Adipocyte (in vitro differentiated cells): ENCODE measurements at places on chromosomes 5 and 9.
A peak's percentile ranks its signal among the peaks of the same experiment; 100 is the strongest.

GRCh38 chr5:67897431-67897830, 318.1 kb upstream of the PIK3R1 start:
- DNase-seq = peak; percentile 70

DNA sequence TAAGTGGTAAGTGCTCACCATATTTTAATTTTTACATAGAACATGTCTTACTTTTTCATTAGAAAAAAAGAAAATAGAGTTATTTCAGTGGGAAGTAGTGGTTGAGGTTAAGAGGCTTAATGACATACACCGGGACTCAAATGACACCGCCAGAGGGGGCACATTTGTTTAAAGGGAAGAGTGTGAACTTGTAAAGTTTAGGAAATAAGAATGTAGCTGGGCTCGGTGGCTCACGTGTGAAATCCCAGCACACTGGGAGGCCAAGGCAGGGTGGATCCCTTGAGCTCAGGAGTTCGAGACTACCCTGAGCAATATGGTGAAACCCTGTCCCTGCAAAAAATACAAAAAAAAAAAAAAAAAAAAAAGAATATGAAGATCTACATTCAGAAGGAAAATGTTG, 43.4 kb upstream of the TNFAIP8 start:
- DNase-seq = no peak

DNA sequence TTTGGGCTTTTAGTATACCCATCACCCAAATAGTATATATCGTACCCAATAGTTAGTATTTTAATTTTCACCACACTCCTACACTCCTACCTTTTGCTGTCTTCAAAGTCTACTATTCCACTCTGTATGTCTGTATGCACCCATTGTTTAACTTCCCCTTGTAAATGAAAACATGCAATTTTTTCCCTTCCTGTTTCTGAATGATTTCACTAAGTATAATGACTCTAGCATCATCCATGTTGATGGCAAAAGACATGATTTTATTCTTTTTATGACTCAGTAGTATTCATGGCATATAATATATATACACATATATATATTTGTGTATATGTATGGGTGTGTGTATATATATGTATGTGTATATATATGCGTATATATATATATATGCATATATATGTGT, 63.1 kb upstream of the FAM174A start:
- DNase-seq = no peak

DNA sequence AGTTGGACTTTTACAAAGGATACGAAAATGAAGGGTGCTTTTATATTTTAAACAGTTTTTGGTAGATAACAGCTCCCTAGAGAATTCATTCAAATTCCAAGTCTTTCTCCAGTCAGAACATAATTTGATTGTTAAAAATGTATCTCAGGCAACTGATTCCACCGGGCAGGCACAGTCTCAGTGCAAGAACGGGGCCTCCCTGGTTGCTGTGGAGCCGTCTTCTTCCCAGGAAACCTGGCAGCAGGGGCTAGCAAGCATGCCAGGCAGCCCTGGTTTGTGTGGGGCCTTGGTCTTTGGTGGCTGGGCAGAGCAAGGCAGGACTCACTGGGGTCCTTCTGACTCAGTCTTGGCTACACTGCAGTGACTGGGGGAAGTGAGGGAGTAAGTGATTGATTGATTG, 143.5 kb downstream of the NXNL2 start:
- DNase-seq = no peak

DNA sequence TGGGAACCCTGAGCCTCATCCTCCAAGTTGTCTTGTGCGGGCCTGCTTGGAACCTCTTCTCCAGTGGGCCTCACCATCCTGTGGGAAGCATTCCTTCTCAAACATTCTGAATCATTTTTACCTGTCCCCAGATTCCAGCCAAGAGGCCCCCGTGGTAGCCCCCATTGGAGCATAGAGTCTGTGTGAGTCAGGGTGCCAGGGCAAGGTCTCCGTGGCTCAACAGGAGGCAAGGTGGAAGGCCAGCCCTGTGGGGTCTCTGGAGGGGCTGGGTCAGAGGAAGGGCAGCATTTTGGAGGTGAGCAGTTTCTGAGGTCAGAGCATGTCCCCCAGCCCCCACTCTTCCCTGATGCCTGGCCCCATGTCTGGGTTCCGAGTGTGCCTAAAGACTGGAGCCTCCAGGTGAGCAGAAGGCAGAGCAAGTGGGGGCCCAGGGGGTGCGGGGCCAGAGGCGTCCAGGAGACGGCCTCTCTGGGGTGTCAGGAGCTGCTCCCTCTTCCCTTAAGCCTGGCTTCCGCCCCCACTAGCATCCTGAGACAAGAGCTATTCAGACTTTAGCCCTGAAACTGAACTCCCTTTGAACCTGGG, 2.1 kb downstream of the CACNA1B start:
- DNase-seq = no peak

GRCh38 chr9:128771094-128771721, 519 bp downstream of the ZER1 start:
- DNase-seq = peak; percentile 57

DNA sequence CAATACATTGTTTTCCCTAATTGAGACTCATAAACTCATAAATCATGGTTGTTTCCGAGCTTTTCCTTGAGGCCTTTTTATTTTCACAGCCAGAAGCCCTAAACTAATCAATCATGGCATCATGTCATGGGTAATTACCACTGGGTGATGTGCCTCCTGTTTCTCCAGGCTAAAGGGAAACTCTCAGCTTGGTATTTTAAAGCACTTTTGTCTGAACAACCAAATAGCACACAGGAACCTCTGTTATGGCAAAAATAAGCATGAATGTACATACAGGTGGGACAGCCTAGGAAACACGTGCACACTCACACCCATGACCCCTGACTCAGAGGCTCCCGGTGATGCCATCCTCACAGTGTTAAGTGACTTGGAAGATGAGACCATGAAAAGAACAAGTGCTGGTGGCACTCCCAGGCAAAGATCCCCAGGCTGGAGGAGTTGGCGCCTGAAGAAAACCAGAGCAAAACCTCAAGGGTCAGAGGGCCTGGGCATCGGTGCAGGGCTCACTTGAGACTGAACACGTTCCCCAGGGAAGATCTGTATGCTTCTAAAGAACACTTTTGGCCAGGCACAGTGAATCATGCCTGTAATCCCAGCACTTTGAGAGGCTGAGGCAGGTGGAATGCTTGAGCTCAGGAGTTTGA, 154.3 kb downstream of the ROR2 start:
- peak; percentile 11 for DNase-seq

DNA sequence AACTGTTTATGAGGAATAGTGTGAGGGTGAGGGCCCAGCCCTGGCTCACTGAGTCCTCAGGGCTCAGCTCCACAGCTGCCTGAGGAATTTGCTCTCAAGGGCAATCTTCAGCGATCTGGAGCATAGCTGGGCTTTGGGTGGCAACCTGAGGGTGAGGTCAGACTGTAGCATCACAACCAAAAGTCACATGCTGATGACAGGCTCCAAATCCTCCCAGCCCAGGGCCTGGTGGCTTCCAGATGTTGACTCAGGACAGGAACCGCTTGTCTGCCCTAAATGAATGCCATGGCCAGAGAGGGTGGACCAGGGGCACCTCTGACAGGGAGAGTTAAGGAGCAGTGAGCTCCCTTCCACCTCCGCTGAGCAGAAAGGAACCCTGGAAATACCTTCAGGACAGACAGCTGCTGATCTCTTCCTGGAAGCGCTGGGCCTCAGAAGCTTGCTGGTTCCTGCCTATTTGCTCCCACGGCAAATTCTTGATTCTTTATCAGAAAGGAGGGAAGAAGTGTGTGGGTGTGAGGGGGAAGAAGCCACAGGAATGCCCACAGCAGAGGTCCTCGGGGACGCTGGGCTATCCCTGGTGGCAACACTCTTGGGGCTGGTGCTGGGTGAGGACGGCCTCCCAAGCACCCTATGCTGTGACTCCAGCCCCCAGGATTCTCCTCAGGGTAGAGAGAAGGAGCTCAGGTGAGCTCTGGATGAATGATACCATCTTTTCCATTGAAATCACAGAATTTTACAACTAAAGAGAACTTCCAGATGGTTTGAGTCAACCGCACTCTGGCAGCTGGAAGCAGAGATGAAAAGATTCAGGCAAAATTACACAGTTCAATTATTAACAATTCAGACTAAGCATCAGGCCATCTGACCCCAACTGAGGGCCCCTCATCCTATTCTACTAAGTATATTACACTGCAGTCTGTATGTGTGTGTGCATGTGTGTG, 13.8 kb upstream of the CTSL start:
- peak; percentile 83 for DNase-seq

DNA sequence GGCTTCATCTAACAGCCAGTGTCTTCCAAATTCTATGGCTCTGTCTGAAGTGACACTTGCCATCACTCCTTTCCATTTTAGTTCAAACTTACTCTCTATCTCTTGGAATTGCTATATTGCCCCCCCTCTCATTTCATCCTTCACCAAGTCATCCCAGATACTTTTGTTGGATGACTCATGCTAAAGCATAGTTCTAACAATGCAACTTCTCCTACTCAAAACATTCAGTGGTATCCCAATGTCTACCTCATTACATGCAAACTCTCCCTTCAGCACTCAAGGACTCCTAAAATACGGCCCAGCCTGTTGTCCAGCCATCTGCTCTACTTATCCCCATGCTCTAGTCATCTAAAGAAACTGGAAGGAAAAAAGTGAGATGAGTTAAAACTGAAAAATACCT, 171.6 kb downstream of the RASEF start:
- no peak for DNase-seq

DNA sequence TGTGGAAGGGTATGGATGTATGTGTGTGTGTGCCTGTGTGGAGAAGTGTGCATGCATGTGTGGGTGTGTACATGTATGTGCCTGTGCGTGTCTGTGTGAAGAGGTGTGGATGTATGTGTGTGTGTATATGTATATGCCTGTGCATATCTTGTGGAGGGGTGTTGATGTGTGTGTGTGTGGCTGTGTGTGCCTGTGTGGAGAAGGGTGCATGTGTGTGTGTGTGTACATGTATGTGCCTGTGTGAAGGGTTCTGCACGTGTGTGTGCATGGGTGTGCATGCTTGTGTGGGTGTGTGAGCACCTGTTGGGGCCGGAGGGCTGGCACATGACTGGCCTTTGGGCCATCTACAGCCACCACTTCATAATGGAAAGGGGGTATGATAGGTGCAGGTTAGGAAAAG, 291.4 kb downstream of the IRX2 start:
- DNase-seq = no peak

GRCh38 chr5:111792471-111793058, 35.6 kb upstream of the NREP start:
- DNase-seq = no peak

- no peak for DNase-seq
Measured at GRCh38 chr9:1875251-1875851, 139.8 kb upstream of the SMARCA2 start.

GRCh38 chr5:149791881-149792280, 61.8 kb downstream of the PPARGC1B start:
- DNase-seq = no peak

- DNase-seq = no peak
Measured at GRCh38 chr5:10301842-10302610, 5.7 kb downstream of the CMBL start.

- DNase-seq = no peak
Measured at GRCh38 chr5:131959906-131960305, 14.4 kb upstream of the MEIKIN start.

DNA sequence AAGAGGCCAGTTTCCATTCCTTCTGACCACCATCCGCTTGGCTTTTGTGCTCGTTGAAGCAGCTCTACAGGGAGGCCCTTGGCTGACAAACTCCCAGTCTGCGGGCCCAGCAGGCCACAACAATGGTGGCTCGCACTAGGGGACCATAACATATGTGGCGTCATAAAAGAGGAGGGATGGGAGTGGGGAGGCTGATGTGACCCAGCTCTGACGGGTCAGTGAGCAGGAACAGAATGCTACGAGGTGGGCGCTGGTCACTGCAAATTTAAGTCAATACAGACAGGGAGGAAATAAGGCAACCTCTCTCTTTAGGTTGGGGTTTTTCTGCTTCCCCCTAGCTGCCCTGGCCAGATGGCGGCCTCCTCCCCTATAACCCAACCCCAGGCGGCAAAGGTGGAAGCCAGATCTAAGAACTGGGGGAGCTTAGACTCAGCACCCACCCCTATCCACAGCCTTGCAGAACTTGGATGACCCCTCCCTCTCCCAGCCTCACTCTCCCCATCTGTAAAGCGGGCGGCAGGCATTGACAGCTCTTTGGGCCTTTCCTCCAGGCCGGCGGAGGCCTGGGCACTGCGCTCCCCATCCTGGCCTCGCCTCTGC, 778 bp downstream of the FRRS1L start:
- no peak for DNase-seq

DNA sequence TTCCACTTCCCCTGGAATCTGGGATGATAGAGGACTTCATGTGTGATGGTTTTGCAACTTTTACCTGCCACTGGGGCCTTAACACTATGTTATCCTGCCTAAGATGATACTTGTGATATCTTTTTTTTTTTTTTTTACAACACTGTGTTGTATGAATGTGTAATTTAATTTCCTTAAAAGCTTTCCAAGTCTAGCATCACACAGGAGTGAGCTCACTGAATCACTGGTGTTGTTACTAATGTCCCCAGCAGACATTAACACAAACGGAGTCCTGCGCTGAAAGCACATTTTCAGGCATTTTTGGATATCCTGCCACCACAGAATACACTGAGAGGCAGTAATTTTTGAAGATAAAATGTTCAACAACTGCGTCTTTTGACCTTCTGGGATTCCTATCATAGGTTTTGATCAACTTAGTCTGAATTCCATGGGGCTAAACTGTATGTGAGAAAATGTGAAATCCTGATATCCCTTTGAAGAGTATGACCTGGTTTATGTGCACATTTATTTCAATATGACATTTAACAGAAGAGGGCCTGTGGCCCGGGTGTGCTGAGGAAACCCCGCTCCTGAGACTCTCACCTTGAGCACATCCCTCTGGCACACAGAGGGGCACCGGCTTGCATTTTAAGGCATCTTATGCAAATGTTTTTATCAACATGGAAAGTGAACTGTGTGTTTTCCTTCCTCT, 118.0 kb downstream of the FSTL4 start:
- DNase-seq = no peak

DNA sequence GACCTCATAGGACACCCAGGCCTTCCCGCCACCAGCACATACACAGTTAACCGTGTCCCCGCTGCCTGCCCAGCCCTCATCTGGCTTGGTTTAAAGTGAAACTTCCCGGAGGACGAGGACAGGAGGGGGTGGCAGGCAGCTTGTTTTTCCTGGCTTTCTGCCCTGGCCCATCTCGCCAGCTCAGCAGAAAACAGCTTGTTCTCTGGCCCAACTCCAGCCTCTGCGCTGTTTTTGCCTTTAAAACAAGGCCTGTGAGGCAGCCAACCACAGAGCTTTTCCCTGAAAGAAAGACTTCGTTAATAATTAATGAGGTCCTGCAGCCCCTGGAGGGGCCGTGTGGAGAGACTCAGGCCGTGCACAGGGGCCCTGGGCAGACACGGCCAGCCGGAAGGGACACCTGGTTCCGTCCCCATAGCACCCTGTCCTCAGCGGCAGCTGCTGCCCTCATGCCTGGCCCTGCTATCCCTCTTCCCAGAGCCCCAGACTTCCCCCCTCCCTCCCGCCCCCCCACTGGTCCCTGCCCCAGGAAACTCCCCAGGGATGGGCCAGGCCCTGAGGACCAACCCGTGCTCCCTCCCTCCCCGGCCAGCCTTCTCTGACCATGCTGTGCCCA, 108.7 kb downstream of the RXRA start:
- peak; percentile 98 for DNase-seq

DNA sequence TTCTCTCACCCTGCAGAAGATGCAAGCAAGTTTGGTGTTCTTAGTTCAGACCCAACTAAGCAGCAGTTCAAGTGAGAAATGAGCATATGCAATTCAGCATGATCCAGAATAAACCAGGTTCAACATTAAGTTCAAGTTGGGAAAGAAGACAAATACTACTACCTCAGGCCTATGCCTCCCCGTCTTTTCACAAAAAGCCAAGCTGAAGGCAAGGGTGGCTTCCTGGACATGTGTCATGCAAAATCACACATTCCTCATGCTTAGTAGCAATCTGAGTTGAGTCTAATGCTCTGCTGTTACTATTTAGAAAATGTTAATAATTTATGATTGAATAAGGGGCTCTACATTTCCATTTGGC, 453.4 kb upstream of the GRAMD2B start:
- no peak for DNase-seq
